Ascending aorta (tissue), 2 donors: ENCODE measurements at places on chromosomes 6 and 20.

DNA sequence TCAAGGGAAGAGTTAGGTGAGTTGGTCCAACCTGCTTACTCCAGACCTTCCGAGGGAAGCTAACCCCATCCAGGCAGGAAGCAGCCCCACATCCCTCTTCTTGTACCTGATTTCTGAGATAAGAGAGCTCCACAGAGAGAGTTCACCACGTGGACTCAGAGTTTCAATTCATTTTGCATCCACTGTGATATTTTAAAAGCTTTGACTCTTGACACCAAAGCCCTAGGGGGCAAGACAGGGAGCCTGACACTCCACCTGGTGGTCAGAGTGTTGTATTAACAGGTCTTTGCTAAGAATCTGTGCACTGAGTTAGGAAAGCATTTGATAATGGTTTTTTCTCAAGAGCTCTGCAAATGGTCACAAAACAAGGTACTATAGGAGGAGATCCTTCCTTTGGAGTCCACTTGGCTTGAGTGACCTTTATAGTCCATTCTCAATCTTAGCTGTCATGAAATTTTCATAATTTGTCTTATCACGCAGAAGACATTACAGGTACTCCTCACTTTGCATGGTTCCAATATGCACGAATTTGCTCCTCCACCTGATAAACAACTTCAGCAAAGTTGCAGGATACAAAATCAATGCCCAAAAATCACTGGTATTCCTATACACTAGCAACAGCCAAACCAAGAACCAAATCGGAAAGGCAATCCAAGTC lies 56.2 kb upstream of the RIPOR2 start:
- no peaks in the 10 kb centered on the region for H3K36me3 ChIP-seq
- no peak for DNase-seq
- H3K27ac ChIP-seq: no peak overlapping the region
- no peaks in the 10 kb centered on the region for H3K27me3 ChIP-seq
- H3K4me3 ChIP-seq: no peak overlapping the region
- no peaks in the 10 kb centered on the region for H3K4me1 ChIP-seq

- no peak overlapping the region for H3K4me3 ChIP-seq
- H3K36me3 ChIP-seq: no peaks in the 10 kb centered on the region
Observed at GRCh38 chr6:82984720-82985119, 80.9 kb downstream of the UBE3D start.

DNA sequence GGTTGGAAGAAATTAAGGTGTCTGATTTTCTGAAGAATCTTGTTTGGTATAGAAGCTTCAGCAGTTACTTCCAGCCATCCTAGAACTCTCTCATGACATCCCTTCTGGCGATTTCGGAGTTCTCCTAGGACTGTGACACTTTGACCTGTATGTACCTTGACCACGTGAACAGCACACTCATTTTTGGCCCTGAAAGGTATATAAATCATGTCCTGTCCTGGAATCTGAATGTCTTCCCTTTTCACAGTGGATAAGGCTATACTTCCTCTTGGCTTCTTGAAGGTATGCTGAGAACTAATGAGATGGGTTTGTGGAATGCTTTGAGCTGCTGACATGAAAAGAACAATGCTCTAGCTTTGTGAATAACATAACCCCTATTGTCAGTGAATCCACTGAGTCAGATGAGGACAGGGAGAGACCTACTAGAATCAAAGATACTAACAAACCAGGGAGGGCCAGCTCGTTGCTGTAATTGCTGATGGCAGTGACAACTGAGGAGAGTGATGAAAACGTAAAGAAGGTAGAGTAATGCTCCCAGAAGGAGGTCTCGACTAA lies 6.0 kb upstream of the ZDHHC14 start:
- H3K4me3 ChIP-seq: no peak overlapping the region
- H3K36me3 ChIP-seq: no peaks in the 10 kb centered on the region
- no peaks in the 10 kb centered on the region for H3K4me1 ChIP-seq
- no peak overlapping the region for H3K27ac ChIP-seq
- no peaks in the 10 kb centered on the region for H3K27me3 ChIP-seq
- DNase-seq: no peak

DNA sequence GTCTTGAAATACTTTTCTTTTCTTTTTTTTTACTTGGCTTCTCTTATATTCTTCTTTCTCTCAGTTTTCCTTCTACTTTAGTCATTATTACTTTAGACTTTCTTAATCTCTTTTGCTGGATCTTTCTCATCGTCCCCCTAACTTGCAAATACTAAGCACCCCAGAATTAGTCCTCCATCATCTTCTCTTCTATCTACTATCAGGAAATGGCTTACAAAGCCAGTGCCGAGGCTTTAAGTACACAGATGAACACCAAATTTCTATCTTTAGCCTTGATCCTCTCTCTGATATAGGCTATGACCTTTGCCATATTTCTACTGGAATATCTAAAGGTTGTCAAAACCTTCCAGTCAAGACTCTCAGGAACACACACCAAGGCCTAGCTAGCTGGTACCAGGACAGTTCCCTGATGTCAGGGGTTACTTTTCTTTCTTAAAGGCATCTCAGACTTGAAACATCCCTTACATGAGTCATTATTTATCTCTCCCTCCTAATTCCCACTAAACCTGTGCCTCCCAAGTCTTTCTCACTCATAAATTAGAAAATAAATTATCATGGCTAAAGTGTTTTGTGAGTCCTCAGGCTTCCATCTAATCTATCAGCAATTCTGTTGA lies 278.6 kb upstream of the TCF21 start:
- no peak for DNase-seq
- H3K27me3 ChIP-seq: no peaks in the 10 kb centered on the region
- no peak overlapping the region for H3K4me3 ChIP-seq
- H3K36me3 ChIP-seq: no peaks in the 10 kb centered on the region
- no peaks in the 10 kb centered on the region for H3K4me1 ChIP-seq

DNA sequence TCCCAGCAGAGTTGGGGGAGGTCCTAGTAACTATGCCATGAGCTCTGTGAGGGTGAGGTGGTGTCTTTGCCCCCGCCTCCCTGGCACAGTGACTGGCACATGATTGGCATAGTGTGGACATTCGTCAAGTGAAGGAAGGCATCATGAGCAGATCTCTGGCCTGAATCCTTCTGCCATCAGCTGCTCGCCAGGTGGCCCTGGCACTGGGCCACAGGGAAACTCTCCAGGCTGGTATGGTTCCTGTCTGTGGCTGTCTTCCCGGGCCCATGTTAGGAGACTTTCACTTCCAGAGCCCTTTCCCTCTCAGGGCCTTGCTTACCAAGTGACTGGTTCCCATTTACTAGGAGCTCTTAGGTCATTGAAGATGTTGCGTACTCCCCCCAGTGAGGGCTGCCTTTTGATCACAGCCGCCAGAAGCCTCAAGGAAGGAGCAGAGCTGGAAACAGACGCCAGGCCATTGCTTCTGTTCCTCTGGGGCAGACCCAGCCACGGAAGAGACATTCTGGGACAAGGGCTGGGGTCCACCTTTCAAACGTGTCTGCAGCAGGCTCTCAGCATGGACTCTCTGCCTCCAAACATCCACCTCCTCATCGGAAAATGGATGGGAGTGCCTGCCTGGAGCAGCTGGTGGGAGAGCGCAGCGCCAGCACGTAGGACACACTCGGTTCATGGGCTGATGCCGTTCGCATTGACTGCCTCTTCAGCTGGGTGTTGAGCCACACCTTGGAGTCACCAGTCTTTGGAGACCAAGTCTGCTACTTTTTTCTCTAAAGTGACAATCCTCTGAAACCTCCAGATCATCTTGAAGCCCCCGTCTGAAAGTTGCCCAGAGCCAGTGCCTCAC lies 67.2 kb downstream of the PTPN1 start:
- H3K27ac ChIP-seq: no peak overlapping the region
- no peak overlapping the region for H3K4me3 ChIP-seq
- no peaks in the 10 kb centered on the region for H3K27me3 ChIP-seq
- H3K36me3 ChIP-seq: peaks cover 71% of the 10 kb centered on the region
- H3K4me1 ChIP-seq: peaks cover 18% of the 10 kb centered on the region

DNA sequence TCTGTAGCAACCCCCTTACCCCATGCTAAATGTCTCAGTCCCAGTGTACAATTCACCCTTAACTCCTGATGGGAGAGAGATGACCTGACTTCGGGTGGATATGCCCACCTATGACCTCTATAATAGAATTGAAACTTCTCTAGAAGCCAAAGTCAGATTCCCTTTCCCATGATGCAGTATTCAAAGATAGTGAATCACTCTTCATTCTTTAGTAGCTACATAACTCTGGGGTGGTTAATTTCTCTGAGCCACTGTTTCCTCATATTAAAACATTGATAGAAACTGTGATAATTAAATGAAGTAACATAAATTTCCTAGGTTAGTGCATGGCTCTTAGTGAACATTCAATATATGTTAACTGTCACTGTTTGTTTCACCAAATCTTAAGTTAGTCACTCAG lies 500.4 kb downstream of the COL12A1 start:
- no peaks in the 10 kb centered on the region for H3K27me3 ChIP-seq
- no peaks in the 10 kb centered on the region for H3K36me3 ChIP-seq
- H3K4me1 ChIP-seq: no peaks in the 10 kb centered on the region

DNA sequence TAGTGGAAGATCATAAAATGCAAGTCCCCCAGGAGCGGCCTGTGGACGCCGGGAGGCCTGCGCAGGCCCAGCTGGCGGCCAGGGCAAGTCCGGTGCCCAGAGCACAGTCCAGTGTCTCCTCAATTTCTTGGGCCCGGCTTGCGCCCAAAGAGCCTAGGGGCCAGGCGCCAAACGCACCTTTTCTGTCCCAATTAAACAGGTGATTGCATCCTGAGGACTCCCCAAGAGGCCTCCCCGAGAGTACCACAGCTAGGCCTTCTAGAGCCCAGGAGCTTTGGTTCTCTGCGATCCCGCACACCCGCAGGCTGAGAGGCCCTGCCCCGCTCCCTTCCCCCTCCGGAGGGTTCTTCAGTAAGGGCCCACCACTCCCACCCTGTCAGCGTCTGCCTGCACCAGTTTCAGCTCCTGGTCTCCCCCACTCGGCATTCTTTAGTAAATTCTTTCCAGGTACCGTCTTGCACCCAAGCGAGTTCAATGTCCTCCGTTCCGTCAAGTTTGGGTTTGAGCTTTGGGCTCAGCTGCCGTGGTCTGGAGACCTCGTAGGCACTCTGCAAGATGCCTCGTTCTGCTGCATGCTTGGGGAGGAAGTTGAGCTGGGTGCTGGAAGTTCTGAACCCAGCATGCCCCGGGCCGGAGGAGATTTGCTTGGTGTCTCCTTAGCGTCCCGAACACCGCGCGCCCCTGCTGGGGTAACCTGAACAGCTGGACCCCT lies 3.9 kb upstream of the NKX2-2 start:
- H3K27ac ChIP-seq: no peak overlapping the region
- no peaks in the 10 kb centered on the region for H3K36me3 ChIP-seq
- no peak overlapping the region for H3K4me3 ChIP-seq
- peaks cover 33% of the 10 kb centered on the region for H3K27me3 ChIP-seq
- peaks cover 30% of the 10 kb centered on the region for H3K4me1 ChIP-seq

DNA sequence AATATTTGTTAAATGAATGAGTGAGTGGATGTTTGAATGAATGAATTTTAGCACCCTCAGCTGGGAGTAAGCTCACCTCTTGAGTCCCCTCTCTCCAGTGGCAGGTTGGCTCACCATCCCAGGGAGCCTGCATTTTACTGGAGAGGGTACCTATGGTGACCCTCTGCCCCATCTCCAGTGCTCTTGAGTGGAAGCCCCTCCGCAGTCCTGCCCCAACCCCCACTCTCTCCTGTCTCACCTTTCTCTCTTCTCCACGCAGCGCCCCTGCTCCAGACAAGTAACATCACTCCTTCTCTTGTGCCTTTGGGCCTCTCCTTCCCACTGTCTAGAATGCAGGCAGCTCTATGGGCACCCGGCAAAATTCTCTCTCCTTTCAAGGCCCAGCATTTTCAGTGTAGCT lies 11.3 kb downstream of the TGM3 start:
- DNase-seq: no peak
- no peak overlapping the region for H3K4me3 ChIP-seq
- no peaks in the 10 kb centered on the region for H3K27me3 ChIP-seq
